ENCODE measurements at places on chromosomes 2 and 18.

GRCh38 chr2:160372585-160372984 lies 121.0 kb downstream of the RBMS1 start:
- DNase-seq, result peak; percentile 63

DNA sequence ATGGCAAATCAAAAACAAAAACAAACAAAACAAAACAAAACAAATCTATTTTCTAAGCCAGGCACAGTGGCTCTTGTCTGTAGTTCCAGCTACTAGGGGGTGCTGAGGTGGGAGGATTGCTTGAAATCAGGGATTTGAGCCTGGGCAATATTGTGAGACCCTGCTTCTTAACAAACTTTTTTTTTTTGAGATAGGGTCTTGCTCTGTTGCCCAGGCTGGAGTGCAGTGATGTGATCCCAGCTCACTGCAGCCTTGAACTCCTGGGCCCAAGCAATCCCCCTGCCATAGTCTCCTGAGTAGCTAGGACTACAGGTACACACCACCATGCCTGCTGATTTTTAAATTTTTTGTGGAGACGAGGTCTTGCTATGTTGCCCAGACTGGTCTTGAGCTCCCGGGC lies 6.2 kb downstream of the HPCAL1 start:
- no peak for DNase-seq

GRCh38 chr2:120241684-120242083 lies 11.0 kb upstream of the RALB start:
- no peak for DNase-seq

- DNase-seq, result peak; percentile 72
Measured at GRCh38 chr2:98444436-98445176, at the start of gene INPP4A. Gene INPP4A, plus strand, starts transcription at chr2:98444858. Its CDS starts 75,191 bp downstream, at chr2:98520049.

DNA sequence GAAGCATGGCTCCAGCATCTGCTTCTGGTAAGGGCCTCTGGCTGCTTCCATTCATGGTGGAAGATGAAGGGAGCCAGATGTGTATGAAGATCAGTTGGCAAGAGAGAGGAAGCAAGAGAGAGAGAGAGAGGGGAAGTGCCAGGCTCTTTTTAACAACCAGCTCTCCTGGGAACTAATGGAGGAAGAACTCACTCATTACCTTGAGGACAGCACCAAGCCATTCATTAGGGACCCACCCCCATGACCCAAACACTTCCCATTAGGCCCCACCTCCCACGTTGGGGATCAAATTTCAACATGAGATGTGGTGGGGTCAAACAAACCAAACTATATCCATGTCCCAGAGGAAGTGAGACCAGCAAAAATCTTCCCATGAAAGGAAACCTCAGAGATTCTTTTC lies 124.8 kb upstream of the SIX2 start:
- peak; percentile 55 for DNase-seq

DNA sequence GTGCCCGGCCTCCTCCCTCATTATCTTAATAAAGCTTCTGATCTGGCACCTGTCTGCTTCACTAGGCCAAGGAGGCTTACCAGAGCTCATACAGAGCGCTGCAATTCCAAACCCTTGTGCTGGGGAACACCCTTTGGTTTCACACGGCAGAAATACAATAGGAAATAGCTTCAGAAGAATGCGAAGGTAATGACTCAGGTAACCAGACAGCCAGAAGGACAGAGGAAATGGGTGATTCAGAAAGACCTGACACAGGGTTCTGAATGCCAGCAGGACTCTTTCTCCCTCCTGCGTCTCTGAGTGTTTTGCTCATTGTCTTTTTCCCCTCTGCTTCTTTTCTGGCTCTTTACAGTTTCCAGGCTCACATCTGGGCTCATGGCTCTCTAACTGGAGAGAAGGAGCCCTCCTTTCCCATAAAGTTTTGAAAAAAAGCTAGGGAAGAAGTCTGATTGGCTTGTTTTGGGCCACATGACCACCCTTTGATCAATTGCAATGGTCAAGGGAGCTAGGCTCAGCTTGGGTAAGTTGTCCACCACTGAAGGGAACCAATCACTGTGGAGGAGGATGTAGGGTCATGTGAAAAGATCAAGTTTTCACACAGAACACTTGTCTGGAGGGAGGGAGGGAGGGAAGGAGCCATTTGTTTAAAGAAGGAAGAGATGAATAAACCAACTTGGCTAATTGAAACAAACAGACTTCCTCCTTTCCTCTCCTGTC lies 90.5 kb upstream of the UPP2 start:
- peak; percentile 65 for DNase-seq

Data from cardiac fibroblast (primary cell).